ENCODE measurements at places on chromosomes 2 and 18.

DNA sequence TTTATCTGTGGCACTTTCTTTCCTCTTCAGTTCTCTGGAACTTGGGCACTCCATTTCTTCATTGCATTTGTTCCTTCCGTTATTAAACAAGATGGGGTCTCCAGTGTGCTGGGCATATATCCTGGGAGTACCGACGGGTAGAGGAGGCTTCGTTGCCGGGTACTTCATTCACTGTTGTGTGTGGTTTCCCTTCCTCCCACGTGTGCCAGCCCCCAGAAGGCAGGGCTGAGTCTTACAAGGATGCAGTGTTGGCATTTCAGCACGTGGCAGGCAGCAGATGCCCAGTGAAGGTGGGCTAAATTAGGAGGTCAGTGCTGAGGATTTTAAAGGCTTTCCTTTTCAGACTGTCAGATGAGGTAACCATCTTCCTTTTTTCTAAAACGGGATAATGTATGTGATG, 58.6 kb downstream of the MGAT5 start:
- no peak for DNase-seq

GRCh38 chr2:157793053-157793612, 83.0 kb downstream of the ACVR1 start:
- no peak for DNase-seq

DNA sequence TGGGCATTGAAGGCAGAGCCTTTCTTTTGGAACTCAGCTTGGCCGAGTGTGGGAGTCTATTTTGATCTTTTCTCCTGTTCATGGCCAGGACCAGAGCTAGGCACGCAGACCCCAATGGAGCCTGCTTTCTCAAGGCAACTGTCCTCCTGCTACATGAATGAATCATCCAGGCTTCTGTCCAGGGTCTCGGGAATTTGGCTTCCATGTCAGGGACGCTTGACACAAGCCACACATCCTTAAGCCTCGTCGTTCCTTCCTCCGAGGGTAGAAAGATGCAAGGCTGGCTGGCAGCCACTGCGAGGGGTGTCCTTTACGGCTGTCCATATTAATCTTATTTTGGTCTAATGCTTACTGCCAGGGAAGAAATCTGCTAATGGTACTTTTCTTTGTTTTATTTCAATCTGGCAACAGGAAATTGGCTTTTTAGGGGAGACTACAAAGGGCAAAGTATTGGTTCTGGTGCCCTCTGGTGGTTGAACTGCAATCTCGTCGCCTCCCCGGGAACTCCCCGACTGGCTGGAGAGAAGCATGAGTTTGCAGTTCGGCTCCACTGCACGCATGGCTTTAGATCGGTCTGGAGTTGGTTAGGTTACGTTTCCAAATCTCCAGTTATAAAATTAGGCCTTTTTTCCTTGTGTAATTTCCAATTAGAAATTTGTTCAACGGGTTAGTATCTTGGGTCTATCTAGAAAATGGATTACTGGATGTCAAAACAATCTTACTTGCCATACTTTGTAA, 135.2 kb downstream of the ALPK2 start:
- DNase-seq = peak; percentile 59

- DNase-seq = no peak
These were observed 48.0 kb upstream of the TGIF1 start for GRCh38 chr18:3401669-3402620.

DNA sequence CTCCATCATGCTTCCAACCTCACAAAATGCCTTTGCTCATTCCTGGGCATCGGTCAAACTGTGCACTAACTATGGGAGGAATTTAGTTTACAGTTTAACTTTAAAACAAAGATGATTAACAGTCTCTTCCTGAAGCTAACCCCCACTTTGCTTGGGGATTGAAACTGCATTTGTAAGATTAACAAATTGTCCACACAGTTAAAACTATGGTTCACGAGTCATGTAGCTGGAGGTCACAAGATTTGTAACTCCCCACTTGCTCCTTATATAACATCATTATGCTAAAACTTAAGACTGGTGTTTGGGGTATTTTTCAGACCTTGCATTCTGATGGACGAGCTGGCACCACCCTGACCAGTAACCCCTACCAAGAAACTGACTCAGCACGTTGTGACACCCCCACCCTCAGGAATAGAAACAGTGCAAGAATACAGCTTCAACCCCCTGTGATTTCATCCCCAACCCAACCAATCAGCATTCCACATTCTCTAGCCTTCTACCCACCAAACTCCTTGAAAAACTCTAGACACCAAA, 252.3 kb downstream of the MBD5 start:
- DNase-seq = no peak

DNA sequence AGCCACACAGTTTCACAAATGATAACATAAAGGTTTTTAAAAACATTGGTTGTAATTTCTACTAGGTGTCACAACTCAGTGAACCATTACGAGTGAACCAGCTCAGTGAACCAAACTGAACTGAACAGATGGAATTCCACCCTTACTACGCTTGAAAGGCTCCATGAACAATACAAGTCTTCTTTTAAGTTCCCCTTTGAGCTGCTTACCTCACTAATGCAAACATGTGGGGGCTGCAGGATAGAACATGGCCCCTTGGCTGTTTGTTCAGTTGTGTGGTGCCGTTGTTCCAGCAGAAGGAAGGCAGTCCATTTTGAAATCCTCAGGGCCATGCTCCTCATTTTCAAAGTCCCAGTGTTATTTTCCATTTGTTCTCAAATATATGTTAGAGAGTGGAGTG, 30.7 kb upstream of the KLHL14 start:
- no peak for DNase-seq

DNA sequence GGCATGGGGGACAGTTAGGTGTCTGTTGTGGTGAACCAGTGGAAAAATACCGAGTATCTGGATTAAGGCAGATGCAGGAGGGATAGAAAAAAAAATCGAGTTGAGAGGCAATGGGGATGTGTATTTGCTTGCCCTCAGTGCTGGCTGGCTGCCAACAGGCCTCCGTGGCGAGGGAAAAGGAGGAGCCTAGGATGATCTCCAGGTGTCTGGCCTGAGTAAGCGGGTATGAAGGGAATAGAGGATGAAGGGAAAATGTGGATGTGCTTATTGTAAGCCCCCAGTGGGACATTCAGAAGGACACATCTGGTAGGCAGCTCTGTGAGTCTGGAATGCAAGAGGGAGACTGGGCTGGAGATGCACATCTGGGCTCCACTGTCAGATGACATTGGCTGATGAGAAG, 22.8 kb downstream of the KCNS3 start:
- DNase-seq = no peak

GRCh38 chr2:20806286-20806685, 16.6 kb downstream of the LDAH start:
- DNase-seq = no peak

GRCh38 chr18:72866442-72866900, 1.3 kb downstream of the NETO1 start:
- DNase-seq = no peak
